ENCODE measurements at places on chromosomes 1 and 21. TPM values are rescaled to one million over a fixed set of nuclear protein-coding genes. Genes with fewer than 3 reads are reported as not detected.

The TTC3 gene
- total RNA-seq, result 244 TPM

The RAB4A gene
- total RNA-seq, result 43.4 TPM

The VCAM1 gene
- total RNA-seq, result 1.4 TPM

The PEA15 gene
- 415 TPM for total RNA-seq

The TGFB2 gene
- total RNA-seq, result 0.51 TPM

The OXCT2 gene
- 0.89 TPM for total RNA-seq

The MTHFR gene
- 16.1 TPM for total RNA-seq

The CACNA1S gene
- total RNA-seq, result not detected

The TEKT2 gene
- not detected for total RNA-seq

The ARHGEF2 gene
- total RNA-seq, result 136 TPM

The TINAGL1 gene
- 4.7 TPM for total RNA-seq

The CSF3R gene
- total RNA-seq, result not detected

The LCE2A gene
- total RNA-seq, result 9.9 TPM

The LAD1 gene
- not detected for total RNA-seq

The RBM15 gene
- total RNA-seq, result 18.7 TPM
